Posterior vena cava (tissue), 2 donors: ENCODE measurements at places on chromosomes 6 and 20. TPM values are rescaled to one million over a fixed set of nuclear protein-coding genes. Genes with fewer than 3 reads are reported as not detected.

GRCh38 chr6:56477241-56477640, 165.4 kb downstream of the DST start:
- DNase-seq, result no peak

- DNase-seq, result no peak
Measured at GRCh38 chr6:98716341-98716740, 118.0 kb upstream of the POU3F2 start.

PDE10A gene
- 10.7 TPM for total RNA-seq

RBM39 gene
- 217 TPM for total RNA-seq

DNA sequence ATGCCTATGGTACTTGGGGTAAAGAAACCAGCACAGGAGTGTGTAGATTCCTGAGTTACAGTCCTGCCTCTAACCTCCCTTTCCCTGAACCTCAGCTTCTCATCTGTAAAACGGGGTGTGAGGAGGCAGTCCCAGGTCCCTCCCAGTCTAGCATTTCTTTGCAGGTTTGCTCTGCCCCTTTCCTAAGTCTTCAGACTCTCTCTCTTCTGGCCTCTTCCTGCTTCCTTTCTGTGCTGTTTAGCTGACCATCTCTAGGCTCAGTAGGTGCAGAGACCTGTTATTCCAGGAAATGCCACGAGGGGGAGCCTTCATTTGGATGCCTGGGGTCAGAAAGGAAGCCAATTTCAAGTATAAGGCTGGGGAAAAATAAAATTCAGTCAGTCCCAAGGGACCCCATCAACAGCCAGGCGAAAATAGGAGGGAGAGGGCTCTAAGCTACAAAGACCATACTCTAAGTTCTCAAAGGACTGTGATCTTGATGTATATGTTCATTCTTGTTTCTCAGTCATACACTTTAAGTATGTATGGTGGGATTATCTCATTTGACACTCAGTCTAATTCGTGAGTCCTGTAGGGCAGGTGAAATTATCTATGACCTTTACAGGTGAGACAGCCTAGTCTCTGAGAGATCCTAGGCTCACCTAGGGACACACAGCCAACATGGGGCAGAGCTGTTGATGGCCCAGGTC, 89.1 kb downstream of the NCR2 start:
- peak; percentile 92 for DNase-seq

DNA sequence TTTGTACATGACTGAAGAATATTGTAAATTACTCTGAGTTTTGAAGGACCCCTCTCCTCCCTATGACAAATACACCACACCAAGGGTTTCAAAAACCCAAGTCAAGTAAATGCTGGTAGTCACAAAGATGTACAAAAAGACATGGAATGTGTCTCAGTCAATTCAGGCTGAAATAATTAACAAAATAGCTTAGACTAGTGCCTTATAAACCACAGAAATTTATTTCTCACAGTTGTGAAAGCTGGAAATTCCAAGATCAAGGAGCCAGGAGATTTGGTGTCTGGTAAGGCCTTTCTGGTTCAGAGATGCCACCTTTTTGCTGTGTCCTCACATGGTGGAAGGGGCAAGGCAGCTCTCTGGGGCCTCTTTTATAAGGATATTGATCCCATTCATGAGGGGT, 202.3 kb upstream of the RIN2 start:
- DNase-seq, result no peak

GRCh38 chr6:157602521-157603295, 220.3 kb upstream of the SNX9 start:
- DNase-seq, result peak; percentile 62

DNA sequence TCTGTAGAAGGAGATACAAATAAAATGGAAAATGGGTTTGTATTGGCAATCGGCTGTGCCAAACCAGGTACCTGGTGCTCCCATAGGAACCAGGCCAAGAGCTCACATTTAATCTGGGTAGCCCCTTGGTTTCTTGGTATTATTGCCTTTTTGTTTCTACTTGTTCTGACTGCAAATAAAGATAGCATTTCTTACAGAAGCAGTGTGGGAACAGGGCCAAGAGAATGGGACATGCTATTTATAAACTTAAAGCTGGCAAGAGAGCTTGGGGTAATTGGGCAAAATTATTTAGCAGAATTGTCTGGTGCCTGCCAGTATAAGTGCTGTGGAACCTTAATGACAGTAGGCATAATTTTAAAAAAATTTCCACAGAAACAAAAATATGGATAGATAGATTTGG, 113.5 kb upstream of the GLP1R start:
- no peak for DNase-seq

FHL5 gene
- total RNA-seq, result 56.0 TPM

GRCh38 chr6:20312606-20313005, 89.1 kb upstream of the E2F3 start:
- no peak for DNase-seq

DNA sequence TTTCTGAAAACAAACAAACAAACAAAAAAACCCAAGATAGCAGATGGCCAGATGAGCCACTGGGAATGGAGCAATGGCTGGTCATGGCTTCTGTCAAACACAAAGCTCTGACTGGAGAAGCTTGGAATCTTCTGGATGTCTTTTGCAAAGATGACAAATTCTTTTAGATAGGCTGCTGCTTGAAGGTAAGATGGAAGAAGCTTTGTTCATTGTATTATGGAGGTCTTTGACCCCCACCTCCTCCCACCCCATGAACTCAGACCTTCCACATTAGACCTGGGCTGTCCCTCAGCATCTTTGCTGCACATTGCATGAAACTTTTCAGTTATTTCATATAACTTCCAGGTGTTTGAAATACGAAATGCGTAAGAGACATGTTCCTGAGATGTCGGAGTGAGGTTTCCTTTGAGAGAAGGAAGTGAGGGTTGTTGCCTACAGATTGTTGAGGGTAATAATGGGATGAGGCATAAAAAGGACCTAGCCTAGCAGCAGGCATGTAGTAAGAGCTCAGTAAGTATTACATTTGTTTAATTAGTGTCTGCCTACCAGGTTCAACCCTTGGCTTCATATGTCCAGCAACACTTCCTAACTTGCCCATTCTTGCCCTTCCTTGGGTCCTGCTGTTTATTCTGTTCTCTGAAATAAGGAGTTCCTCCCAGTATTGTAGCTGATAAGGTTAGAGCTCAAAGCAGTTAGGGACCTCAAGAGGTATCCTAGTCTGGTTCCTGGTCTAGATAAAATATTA, 51.4 kb upstream of the IER3 start:
- DNase-seq, result no peak

DNA sequence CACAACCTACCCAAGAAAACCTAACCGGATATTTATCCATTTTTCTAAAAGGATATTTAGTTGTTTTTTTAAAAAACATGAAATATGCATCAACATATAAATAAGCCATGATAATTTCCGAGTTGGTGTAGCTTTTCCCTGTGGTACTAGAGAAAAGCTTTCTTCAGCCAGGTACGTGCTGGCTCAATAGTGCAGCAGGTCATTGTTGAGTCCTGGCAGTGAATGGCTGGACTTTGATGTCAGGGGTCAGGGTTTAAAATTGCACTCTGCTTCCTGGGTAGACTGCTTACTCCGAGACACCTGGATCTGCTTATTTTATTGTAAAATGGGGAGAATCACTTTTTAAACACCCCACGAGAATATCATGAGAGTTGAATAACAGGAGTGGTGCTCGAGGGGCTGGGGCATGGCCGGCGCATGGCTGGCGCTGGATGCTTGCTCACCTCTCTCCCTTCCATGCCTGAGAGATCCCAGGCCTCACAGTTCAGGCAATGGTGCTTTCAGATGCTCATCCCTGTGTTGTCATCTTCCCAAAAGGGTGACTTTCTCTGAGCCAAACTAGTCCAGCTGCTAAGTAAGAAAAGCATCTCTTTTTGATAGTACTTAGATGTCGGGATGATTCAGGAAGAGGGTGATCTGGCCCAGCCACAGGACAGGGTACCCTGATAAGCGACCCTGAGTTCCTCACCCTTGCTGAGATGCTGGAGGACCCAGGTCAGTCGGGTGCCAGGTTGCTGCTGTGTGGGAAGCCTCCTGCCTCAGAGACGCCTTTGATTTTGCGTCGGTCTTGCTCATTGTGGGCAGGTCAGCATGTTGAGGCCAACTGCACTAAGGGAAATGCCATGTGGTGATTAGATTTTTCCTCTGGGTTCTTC, 269.1 kb upstream of the FOXQ1 start:
- no peak for DNase-seq

GRCh38 chr6:137734875-137735182, 132.2 kb upstream of the TNFAIP3 start:
- no peak for DNase-seq

PLEKHG1 gene
- 23.0 TPM for total RNA-seq

GRCh38 chr6:90859056-90859455, 272.2 kb upstream of the MAP3K7 start:
- no peak for DNase-seq

FBXL4 gene
- total RNA-seq, result 13.4 TPM

DNA sequence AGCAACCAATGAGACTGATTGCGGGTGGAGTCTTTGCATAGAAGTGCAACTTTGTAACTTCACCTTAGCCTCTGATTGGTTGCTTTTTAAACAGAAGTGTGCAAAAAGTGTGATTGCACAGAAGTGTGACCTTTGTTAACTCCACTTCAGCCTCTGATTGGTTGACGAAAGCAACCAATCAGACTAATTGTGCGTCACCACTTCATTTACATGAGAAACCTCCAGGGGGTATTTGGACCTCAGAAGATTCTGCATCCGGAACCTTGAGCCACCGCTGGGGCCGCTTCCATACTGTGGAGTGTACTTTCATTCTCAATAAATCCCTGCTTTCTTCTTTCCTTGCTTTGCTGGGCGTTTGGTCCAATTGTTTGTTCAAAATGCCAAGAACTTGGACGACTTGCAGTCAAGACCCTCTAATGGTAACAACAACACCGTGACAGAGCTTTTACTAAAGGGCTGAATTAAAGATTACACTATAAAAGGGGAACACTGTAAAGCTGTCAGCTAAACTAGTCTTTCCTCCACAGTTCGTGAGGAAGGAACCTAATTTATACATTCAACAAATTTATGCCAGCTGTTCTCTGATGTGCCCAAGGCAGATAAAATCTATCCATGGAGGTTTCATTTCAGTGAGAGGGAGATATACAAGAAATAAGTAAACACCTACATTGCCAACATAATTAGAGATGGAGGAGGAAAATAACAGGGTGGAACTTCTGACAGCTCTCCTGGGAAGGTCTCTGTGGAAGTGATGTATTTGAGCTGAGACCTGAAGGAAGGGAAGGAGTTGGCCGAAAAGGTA, 1.4 kb upstream of the HECA start:
- DNase-seq, result no peak

NRSN1 gene
- not detected for total RNA-seq
